ENCODE measurements at places on chromosomes 1 and 21.

DNA sequence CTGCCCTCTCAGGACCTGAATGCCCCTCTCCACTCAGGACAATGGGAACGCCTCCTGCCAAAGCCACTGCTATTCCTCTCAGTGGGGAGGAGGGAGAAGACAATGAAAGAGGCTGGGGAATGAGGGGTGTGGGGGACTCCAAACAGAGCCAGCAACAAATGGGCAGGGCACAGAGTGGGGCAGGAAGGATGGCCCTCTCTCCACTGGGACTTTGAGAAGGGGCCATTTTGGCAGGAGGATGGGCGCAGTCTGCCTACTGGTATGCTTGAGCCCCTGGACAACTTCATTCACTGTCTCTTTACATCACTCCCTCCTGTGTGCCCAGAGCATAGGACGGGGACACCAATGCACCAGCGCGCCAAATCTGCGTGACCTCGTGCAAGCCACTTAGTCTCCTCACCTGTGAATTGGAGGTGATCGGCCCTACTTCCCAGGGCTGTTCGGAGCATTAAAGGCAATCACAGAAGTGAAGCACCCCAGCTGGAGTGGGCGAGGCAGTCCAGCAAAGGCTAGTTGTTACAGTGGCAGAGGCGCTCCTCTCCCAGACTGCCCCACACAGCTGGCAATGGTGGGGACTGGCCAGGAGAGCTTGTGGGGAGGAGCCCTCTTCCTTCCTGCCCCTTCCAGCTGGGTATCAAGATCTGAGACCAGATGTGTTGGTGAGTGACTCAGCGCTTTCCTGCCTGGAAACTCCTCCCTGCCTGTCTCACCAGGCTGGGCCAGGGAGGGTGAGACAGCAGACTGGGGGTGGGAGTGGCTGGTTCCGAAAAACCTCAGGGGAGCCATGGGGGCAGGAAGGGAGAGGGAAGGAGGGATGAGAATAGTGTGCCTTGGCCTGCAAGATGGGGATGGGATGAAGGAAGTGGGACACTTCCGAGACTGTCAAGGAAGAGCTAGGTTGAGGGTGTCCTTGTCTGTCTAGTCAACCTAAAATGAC is 22.4 kb upstream of the SYNC start:
- DNase-seq, result no peak

- no peak for DNase-seq
Measured at GRCh38 chr1:30758785-30759380, 1.3 kb upstream of the LAPTM5 start.

DNA sequence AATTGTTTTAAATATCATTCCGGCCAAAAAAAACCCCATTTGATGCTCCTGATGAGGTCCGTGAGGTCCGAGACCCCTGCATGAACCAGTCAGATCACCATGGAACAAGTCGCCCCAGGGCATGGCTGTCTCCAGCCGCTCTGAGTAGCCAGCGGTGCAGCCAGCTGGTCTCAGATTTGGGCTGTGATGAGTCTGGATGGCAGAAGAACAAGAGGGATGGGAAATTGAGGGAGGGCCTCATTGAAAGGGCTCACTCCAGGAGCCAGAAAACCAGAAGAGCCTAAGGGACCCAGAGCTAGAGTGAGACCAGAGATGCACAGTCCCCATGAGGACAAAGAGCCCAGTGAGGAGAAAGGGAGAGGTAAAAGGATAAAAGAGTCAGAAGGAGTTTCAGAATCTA is 174.0 kb downstream of the TOMM20 start:
- no peak for DNase-seq

- DNase-seq, result no peak
Measured at GRCh38 chr1:190226006-190226405, 251.7 kb downstream of the BRINP3 start.

- DNase-seq, result no peak
Measured at GRCh38 chr1:234244482-234244881, 128.8 kb upstream of the COA6 start.

DNA sequence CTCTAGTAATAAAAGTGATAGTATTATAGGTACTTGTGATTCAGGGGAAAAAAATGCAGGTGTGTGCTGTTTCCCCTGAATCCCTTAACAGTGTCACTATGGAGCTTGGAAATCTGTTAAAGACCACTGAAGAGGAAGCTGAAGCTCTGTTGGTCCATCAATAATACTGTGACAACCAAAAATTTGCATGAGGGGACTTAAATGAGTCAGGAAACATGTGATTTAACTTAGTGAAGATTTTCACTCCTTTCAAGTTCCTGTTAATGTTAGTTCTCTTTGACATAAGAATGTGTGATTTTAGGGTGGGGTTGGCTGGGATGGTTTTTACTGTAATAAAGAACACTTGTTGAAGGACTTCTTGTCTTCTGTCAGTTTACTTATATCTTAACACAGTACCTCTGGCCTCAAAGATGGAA is 32.0 kb downstream of the VANGL2 start:
- DNase-seq, result no peak

DNA sequence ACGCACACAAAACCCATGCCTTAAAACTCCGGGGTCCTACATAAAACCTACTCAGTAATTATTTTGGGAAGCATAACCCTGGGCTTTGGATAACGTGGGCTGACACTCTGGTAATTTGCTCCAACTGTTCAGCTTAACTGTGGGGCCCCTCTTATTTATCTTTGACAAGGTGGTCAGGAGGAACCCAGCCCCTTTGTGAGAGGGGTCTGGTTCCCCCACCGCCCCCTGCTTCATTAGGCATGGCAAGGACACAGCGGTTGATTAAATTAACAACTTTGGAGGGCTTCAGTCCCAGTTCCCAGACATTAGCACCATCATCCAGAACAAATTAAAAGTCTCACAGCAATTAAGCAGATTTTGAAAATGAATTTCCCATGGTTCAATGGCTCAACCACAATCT is 14.7 kb downstream of the WLS start:
- no peak for DNase-seq

- DNase-seq, result no peak
Measured at GRCh38 chr1:205666372-205667166, 13.7 kb downstream of the SLC45A3 start.

DNA sequence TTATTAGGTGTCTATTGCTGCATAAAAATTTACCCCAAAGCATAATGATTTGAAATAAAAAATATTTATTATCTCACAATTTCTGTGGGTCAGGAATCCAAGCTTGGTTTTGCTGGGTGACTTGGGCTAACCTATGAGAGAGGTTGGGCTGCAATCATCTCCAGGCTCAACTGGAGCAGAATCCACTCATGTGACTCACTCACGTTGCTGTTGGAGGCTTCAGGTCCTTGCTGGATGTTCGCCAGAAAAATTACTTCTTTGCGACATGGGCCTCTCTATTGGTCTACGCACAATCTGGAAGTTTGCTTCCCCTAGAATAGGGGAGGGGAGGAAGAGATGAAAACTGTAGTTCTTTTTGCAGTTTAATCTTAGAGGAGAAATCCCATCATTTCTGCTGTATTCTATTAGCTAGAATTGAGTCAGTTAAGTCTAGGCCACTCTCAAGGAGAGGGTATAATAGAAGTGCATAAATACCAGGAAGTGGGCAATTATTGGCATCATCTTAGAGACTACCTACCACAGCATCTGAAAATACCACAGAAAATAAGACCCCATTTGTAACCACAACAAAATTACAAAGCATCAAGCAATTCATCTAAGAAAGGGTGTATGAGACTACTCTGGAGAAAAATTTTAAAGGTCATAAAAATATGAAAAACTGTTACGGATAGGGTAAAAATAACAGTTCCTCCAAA is 5.7 kb upstream of the FASLG start:
- DNase-seq, result no peak

Measured in D721Med (cell line).